ENCODE measurements at places on chromosomes 13 and 19. TPM values are rescaled to one million over a fixed set of nuclear protein-coding genes. Genes with fewer than 3 reads are reported as not detected.

GRCh38 chr19:35079826-35080225 lies 35.8 kb upstream of the FXYD3 start:
- DNase-seq = no peak
- H3K27ac ChIP-seq = no peak overlapping the region
- H3K4me3 ChIP-seq = no peak overlapping the region
- H3K27me3 ChIP-seq = peaks cover 12% of the 10 kb centered on the region
- H3K36me3 ChIP-seq = no peaks in the 10 kb centered on the region

- no peak for DNase-seq
- no peak overlapping the region for H3K27ac ChIP-seq
- no peaks in the 10 kb centered on the region for H3K4me1 ChIP-seq
- H3K4me3 ChIP-seq = no peak overlapping the region
- H3K27me3 ChIP-seq = no peaks in the 10 kb centered on the region
Observed at GRCh38 chr13:37944081-37944868, 74.7 kb upstream of the TRPC4 start.

The PRR22 gene
- 0.28 TPM for total RNA-seq

The F2RL3 gene
- total RNA-seq = not detected

DNA sequence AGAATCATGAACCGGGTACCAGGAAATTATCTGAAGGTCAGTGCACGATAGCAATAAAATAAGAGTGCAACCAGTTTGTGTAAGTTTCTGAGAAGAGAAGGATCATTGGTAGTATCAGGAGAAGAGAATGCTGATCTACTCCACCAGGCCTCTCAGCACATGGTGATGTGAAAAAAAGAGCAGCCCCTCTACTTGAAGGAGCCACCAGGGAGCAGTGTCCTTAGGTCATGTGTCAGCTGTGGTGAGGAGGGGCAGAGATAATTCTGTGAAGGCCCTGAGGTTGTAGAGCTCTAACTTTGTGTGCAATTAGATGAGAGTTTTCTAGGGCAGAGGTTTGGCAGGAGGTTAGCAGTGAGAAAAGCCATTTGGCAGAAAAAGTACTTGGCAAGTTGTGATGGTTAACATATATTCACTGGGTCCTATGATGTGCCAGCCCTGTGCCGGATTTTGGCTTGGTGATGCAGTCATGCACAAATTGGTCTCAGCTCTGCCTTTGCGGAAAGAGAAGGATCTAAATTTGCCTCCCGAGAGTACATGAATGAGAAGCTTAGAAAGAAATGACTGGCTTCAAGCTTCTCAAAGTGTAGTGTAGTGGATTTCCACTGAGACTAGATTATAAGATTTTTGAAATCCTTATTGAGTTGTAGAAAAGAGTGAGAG lies 19.2 kb upstream of the ZC3H13 start:
- no peaks in the 10 kb centered on the region for H3K27me3 ChIP-seq
- no peak overlapping the region for H3K4me3 ChIP-seq
- H3K4me1 ChIP-seq = no peaks in the 10 kb centered on the region

The ZNF729 gene
- total RNA-seq = not detected

The CGB3 gene
- not detected for total RNA-seq

- no peak overlapping the region for H3K27ac ChIP-seq
- no peaks in the 10 kb centered on the region for H3K36me3 ChIP-seq
- DNase-seq = no peak
- no peak overlapping the region for H3K4me3 ChIP-seq
Observed at GRCh38 chr13:19089315-19089714, 92.3 kb downstream of the TUBA3C start.

DNA sequence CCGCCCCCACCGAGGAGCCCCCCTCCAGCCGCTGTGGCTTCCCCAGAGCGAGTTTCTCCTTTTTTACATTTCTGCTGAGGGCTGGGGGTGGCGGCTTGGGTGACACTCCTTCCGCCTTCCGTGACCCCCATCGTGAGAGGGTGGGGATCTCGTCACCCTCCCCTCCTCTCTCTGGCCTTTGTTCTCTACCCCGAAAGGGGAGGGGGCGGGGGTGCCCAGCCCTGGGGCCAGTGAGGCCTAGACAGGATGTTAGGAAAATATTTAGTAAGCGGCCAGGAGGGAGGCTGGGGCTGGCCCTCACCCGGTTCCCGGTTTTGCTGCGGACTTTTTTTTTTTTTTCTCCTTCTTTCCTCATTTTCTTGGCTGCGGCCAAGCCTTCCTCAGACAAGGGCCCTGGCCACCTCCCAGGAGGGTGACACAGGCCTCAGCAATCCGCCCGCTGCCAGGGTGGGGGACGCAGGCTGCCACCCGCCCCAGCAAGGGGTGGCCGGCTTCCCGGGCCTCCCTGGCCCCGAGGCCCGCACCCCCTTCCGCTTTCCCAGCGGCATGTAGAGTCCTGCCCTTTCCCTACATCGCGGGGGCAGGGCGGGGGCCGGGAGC lies 3.9 kb downstream of the MIDN start:
- H3K27ac ChIP-seq = peak overlapping the region; percentile 99
- H3K4me1 ChIP-seq = peaks cover 33% of the 10 kb centered on the region
- H3K36me3 ChIP-seq = peaks cover 57% of the 10 kb centered on the region
- H3K4me3 ChIP-seq = peak overlapping the region; percentile 94

DNA sequence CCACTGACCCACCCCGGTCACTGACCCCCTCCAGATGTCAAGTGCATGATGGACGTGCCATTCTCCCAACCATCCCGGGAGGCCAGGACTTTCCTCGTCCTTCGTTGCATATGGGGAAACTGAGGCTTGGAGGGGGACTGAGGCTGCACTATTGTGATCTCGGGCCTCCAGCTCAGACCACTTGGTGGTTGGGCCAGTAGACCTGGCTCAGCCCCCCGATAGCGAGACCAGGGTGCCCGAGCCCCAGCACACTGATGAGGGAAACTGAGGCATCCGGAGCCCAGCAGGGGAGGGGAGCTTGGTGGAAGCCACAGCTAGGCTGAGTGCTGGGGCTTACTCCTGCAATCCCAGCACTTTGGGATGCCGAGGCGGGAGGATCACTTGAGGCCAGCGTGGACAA lies 10.4 kb downstream of the EFNA2 start:
- H3K4me1 ChIP-seq = peaks cover 3% of the 10 kb centered on the region
- H3K27ac ChIP-seq = no peak overlapping the region
- peaks cover 17% of the 10 kb centered on the region for H3K27me3 ChIP-seq
- H3K4me3 ChIP-seq = no peak overlapping the region
- no peak for DNase-seq

The ZNF772 gene
- total RNA-seq = 33.0 TPM

- H3K4me1 ChIP-seq = no peaks in the 10 kb centered on the region
- H3K36me3 ChIP-seq = peaks cover 11% of the 10 kb centered on the region
- H3K27ac ChIP-seq = peak overlapping the region; percentile 14
- H3K27me3 ChIP-seq = no peaks in the 10 kb centered on the region
Observed at GRCh38 chr19:52170304-52170703, 1.1 kb downstream of the ZNF836 start.

GRCh38 chr13:48476686-48477085 lies 56.2 kb downstream of the RCBTB2 start:
- no peak for DNase-seq
- peaks cover 7% of the 10 kb centered on the region for H3K36me3 ChIP-seq
- no peaks in the 10 kb centered on the region for H3K27me3 ChIP-seq
- no peak overlapping the region for H3K4me3 ChIP-seq
- H3K4me1 ChIP-seq = peaks cover 3% of the 10 kb centered on the region

DNA sequence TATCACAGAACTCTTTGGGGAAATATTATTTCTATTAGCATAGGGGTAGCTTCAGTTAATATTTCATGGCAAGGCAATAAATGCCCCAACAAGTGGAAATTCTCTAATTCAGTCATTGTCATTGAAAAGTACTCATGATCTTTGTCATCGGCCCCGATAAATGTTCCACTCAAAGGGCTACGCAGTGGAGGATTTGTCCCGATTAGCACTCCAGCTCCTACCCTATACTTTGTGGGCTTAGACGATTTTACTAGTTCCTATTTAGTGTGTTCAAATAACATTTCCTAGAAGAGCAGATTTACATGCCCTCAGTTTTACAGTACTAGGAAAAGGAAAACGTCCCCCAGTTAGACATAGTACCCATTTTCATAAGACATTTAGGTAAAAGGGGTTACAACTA lies 38.0 kb upstream of the ATP12A start:
- H3K27me3 ChIP-seq = peaks cover 3% of the 10 kb centered on the region
- no peaks in the 10 kb centered on the region for H3K4me1 ChIP-seq
- DNase-seq = no peak

The PTH2 gene
- not detected for total RNA-seq

The PCDH17 gene
- total RNA-seq = not detected

DNA sequence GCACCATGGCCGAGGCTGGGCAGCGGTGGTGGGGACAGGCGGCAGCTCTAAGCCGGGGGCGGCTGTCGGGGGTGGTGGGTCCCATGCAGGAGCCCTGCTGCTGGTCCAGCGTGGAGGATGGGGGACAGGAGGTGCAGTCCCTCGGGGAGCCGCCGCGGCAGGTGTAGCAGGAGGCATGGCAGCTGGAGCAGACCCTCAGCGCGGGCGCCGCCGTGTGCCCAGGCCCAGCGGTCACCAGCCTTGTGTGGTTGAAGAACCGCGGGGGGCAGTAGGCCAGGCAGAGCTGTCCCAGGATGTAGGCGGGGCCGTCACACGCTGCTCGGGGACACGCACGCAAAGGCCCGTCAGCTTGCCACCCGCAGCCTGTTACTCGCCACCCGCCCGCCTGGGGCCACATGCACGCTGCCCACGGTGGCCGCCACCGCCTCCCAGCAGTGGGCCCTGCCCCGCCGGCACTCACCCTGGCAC lies 2.9 kb upstream of the C19orf25 start:
- no peaks in the 10 kb centered on the region for H3K27me3 ChIP-seq
- peaks cover 3% of the 10 kb centered on the region for H3K36me3 ChIP-seq
- H3K4me1 ChIP-seq = no peaks in the 10 kb centered on the region

The CAMSAP3 gene
- not detected for total RNA-seq

The PCDH20 gene
- not detected for total RNA-seq

The RETN gene
- not detected for total RNA-seq

DNA sequence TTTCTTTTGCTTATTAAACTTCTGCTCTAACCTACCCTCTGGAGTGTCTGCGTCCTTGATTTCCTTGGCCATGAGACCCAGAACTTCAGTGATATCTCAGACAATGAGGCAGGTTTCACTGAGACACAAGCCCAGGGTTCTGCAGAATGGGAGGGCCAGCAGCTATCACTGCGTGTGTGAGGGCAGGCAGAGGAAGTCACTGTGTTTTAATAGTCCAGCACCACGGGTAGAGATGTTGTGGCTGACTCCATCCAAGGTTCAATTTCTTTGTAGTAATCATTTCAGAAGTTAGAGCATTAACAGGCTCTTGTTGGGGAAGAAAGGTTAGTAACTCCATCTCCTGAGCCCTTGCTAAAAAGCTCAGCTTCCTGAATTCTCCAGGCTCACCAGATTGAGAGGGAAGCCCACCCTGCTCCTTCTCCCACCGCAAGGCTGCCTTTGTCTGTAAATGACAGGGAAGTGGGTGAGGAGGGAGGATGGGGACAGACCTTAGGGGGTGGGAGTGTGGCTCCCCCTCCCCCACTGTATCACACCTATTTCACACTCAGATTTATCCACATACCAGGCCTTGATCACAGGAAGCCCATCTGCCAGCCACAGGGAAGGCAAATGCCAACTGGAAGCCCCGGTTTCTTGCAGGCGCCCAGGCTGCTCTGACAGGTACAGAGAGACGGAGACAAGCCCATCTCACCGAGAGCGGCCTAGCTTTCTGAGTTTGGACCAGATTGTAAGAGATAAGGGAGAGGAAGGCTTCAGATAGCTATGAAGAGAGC lies 2.1 kb downstream of the C19orf12 start:
- no peaks in the 10 kb centered on the region for H3K27me3 ChIP-seq
- DNase-seq = no peak

GRCh38 chr19:29379257-29380021 lies 146.4 kb upstream of the VSTM2B start:
- no peaks in the 10 kb centered on the region for H3K4me1 ChIP-seq
- H3K27ac ChIP-seq = no peak overlapping the region
- H3K36me3 ChIP-seq = no peaks in the 10 kb centered on the region
- no peak overlapping the region for H3K4me3 ChIP-seq
- no peak for DNase-seq
- H3K27me3 ChIP-seq = no peaks in the 10 kb centered on the region

- peaks cover 6% of the 10 kb centered on the region for H3K4me1 ChIP-seq
- H3K27ac ChIP-seq = no peak overlapping the region
- H3K4me3 ChIP-seq = no peak overlapping the region
- no peak for DNase-seq
- no peaks in the 10 kb centered on the region for H3K27me3 ChIP-seq
Observed at GRCh38 chr13:77323858-77324257, 3.0 kb downstream of the MYCBP2 start.

GRCh38 chr13:89790696-89791095 lies 1556.8 kb upstream of the MIR17HG start:
- no peaks in the 10 kb centered on the region for H3K27me3 ChIP-seq
- no peaks in the 10 kb centered on the region for H3K4me1 ChIP-seq
- no peak for DNase-seq

The EBI3 gene
- 0.36 TPM for total RNA-seq

The ZNF296 gene
- not detected for total RNA-seq

DNA sequence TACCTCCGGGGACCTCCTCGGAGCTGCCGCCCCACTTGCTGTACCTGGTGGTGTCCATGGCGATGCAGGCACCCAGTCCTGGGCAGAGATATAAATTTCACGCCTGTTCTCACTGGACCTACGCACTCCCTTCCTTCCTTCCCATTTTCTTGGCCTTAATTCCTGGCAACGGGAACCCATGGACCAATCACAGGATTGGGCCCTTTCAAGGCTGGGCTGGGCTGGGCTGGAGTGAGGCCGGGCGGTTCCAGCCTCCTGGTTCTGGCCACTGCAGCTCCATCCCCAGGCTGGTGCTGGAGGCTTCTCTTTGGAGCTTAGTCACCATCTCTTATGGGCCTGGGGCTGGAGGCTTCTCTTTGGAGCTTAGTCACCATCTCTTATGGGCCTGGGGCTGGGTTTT lies at the start of gene CLEC4G:
Gene CLEC4G (minus strand): TSS at position 66 of the 400 bp plus-strand sequence. CDS start 8 bp downstream, at position 58.
- H3K27me3 ChIP-seq = peaks cover 48% of the 10 kb centered on the region
- no peaks in the 10 kb centered on the region for H3K36me3 ChIP-seq
- H3K27ac ChIP-seq = no peak within 1 kb of the TSS
- no peak within 1 kb of the TSS for H3K4me3 ChIP-seq

- peaks cover 10% of the 10 kb centered on the region for H3K27me3 ChIP-seq
- no peak overlapping the region for H3K27ac ChIP-seq
- DNase-seq = no peak
- no peaks in the 10 kb centered on the region for H3K36me3 ChIP-seq
- H3K4me3 ChIP-seq = no peak overlapping the region
- H3K4me1 ChIP-seq = no peaks in the 10 kb centered on the region
Observed at GRCh38 chr13:77360032-77360685, 33.3 kb upstream of the MYCBP2 start.

Measured in IMR-90 (cell line).